ACHN (cell line): ENCODE measurements at places on chromosomes 11 and 22.

GRCh38 chr11:18111005-18111404 lies 5.1 kb upstream of the SAAL1 start:
- peak; percentile 6 for DNase-seq

DNA sequence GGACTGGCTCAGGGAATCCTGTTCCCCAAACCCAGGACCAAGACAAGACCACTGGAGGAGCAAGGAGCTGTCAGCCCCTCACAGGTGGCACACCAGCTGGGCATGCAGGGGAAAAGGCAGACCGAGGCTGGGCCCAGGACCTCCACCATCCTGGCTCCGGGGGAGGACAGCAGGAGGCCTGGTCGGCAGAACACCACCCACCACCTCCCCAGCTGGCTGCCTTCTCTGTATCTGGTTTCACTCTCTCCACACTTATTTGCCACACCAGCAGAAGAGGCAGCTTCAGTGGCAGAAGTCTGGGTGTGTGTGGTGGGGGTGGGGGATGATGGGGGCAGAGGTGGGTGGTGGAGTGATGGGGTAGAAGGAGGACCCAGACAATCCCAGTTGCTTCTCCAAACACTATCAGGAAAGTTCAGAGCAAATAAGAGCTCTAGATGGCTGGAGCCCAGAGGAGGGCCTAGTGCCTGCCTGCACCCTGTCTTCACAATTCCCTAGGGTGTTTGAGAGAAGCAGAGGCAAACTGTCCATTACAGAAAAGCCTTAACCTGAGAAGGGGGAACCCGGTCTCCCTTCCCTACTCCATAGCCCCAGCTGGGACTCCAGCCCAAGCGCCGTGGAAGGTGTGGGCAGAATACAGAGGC lies 51.9 kb upstream of the CDON start:
- DNase-seq: no peak

- no peak for DNase-seq
Measured at GRCh38 chr11:35146711-35147110, 7.7 kb downstream of the CD44 start.

- no peak for DNase-seq
Measured at GRCh38 chr11:74989260-74989638, 516 bp downstream of the NEU3 start.

DNA sequence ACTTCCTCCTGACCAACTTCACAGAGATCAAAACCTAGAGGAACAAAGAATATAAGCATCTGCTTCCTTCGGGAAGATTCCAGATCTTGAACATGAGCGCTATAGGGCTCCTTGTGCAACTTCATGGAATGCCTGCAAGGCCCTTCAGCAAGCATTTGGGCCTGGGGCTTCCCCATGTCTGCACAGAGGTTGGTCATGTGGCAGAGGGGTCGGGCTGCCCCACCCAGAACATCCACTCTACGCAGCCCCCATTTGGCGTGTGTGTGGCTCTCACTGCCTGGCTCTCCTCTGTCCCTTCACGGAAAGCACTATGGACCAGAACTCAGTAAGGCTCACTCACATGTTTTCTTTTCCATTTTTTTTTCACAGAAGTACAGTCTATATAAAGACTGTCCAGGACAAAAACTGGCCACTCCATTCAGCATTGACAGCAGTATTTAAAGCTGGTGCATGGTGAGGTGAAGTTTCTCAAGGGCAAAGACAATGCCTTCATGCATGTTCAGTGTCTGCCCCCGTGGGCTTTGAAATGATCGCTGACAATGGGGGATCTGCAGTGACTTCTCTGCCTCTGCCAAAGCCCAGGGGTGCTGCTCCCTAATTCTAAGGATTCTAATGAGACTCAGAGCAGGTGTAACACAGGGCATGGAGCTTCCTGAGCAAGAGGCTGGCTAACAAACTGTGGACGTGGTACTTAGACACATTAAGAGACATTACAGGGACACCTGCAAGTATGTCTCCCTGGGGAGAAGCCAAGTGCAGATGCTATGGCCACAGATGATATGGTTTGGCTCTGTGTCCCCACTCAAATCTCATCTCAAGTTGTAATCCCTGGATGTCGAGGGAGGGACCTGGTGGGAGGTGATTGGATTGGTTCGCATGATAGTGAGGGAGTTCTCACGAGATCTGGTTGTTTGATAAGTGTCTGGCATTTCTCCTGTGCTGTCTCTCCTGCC lies 66.5 kb upstream of the PITPNB start:
- no peak for DNase-seq

- no peak for DNase-seq
Measured at GRCh38 chr11:45852712-45853101, 5.4 kb downstream of the CRY2 start.

- DNase-seq: no peak
Measured at GRCh38 chr11:106001304-106002012, 20.6 kb downstream of the MSANTD4 start.
